Activated CD8-positive, alpha-beta T cell treated with anti-CD3 and anti-CD28 coated beads for 36 hours (primary cell): ENCODE measurements at places on chromosomes 4 and X.

DNA sequence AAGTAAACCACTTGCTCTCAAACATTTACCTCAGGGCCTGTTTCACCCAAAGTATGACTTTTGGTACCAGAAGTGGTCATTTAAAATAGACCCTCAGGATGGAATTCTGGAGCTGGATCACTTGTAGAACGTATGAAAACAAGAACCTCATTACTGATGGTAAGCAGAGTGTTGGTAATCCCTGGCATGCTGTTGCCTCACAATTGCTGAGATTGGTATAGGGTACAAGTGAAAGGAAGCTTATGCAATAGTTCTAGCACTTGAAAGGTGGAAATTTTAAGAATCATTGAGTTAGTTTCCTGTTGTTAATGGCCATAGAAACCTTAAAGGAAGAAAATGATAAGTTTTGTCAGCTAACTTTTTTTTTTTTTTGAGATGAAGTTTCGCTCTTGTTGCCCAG, 22.3 kb upstream of the THOC2 start:
- DNase-seq: no peak

- no peak for DNase-seq
Observed at GRCh38 chr4:150005537-150005936, 72.7 kb upstream of the DCLK2 start.

GRCh38 chr4:35725131-35725530, 519.2 kb downstream of the ARAP2 start:
- DNase-seq: no peak

GRCh38 chrX:19672222-19672812, 157.0 kb upstream of the MAP3K15 start:
- DNase-seq: no peak

GRCh38 chr4:3413675-3414420, 27.9 kb upstream of the HGFAC start:
- no peak for DNase-seq

GRCh38 chr4:48033825-48034413, 17.3 kb downstream of the NIPAL1 start:
- DNase-seq: peak; percentile 88

DNA sequence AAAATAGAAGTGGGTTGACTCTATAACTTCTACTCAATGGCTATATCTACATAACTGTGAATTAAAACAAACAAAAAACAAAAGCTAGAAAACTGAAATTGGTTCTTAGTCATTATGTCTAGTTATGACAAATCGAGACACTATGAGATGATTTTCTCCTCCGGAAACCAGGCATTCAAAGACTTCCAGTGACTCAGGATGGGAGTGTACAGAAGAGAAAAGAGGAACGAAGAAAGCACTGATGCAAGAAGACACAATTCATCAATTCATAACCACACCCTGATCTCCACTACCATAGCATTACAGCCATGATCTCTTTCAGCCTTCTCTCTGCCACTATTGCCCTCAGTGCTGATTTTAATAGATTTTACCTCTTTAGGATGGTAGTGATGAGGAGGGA, 253.6 kb downstream of the CBLL2 start:
- DNase-seq: no peak
